ENCODE measurements at places on chromosomes 3 and 15.

DNA sequence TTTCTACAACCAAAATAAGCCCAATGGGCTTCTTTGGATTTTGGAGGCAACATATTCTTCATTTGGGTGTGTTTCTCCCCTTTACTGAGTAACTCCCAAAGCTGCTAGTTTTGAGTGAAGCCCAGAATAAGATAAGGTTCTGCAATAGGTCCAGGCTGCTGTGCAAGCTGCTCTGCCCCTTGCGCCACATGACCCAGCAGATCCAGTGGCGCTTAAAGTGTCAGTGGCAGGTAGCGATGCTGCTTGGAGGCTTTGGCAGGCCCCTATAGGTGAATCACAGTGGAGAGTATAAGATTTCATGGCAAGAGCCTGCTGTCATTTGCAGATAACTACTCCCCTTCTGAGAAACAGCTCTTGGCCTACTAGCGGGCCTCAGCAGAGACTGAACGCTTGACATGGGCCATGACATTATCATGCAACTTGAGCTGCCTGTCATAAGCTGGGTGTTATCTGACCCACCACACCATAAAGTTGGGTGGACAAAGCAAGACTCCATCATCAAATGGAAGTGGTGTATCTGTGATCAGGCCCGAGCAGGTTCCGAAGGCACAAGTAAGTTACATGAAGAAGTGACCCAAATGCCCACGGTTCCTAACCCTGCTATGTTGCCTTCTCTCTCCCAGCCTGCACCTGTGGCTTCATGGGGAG, 88.4 kb upstream of the OXTR start:
- no peak for DNase-seq

DNA sequence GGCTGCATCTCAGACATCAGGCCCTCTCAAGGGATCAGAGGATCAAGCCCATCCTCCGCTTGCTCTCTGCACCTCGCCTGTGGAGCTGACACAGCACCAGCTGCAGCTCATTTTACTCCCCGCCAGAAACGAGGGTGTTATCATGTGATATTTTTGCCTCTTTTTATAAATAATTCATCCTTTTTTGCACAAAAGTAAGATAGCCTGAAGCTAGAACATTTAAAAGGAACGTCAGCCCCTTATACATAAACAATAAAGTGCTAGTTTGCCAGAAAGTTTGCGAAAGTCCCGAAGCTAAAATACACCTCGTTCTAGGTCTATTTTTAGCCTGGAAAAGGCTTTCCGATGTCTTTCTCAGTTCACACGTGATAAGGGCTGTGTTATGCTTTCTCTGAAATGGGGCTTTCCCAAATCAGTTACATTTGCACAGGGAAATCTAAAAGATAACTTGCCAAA, 9.6 kb upstream of the FAM174B start:
- DNase-seq: no peak

DNA sequence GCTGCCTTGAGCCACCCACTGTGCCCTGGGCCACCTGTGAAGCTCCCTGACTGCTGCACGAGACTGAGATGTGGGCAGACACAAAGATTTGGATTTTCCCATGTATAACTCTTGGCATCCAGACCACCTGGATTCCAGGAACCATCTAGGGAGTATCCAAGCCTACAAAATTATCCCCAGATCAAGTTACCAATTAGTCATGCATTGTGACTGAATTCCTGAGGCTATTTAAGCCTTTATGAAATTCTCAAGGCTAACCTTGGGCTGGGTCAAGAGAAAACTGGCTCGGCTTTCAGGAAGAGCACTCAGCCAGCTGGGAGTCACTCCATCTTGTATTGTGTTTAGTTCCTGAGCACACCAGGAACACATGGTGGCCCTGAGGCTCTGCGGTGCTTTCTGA, 13.3 kb upstream of the ATP13A5 start:
- DNase-seq: no peak

GRCh38 chr3:42778644-42779043, 5.6 kb upstream of the CCDC13 start:
- no peak for DNase-seq

DNA sequence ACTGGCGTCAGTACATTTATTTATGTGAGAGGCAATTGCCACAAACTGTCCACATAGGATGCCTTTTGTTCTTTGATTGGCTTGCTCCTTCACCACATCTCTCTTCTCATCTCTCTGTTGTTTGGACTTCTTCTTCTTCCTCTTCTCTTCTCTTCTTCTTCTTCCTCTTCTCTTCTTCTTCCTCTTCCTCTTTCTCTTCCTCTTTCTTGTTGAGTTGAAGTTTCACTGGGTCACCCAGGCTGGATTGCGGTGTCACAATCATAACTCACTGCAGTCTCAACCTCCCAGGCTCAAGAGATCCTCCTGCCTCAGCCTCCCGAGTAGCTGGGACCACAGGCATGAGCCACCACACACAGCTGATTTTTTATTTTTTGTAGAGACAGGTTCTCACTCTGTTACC, 67.7 kb upstream of the GSK3B start:
- no peak for DNase-seq

- DNase-seq: peak; percentile 52
Observed at GRCh38 chr3:136787349-136787748, 31.6 kb upstream of the SLC35G2 start.

DNA sequence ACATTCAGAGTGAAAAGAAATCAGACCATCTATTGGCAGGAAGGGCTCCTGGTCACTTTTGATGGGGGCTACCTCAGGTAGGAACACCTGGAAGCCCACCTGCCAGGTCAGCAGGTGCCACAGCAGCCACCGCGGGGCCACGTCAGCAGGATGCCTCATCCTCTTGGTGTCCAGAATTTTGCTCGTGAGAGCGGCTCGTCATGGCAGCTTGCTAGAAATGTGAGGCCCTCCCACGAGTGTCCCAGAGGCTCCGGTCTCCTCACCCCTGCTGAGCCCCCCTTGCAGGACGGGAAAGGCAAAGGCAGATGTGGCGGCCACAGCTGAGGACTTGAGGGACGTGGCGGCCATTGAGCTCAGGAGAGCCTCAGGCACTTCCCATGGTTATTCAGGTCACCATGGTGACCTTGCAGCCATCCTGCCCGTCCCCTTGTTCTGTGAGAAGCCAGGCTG, 129.4 kb downstream of the LRRK1 start:
- no peak for DNase-seq

- DNase-seq: no peak
Observed at GRCh38 chr3:134056464-134056891, 26.8 kb upstream of the SLCO2A1 start.
